HFFc6 (cell line): ENCODE measurements at places on chromosomes 6 and 20.

GRCh38 chr6:109292983-109293586 is 89.2 kb downstream of the CD164 start:
- DNase-seq = no peak

GRCh38 chr6:20402342-20403069 is 827 bp downstream of the E2F3 start:
- no peak for DNase-seq

DNA sequence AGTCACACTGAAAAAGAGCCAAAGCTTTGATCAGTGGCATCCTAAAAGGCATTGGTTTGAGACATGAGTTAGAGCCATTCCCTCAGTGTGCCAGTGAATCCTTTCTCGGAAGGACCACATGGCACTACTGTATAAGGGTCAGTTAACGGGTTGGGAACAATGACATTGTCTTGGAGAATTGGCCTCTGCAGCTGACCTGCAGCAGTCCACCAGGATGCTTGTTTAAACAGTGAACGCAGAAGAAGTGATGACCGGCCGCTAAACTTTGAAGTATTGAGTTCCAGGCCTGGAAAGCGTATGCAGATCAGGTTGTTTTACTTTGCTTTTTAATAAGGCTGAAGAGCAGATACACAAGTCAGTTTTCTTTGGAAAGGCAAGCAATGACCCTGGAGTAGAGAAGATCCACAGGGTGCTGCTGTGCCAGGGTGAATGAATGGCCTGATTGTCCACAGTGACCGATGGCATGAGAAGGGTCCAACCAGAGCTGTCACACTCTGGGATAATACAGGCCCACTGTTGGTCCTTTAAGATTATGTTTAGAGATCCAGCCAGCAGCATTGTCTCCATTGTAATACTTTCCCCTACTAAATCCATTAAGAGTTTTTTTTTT is 57.8 kb downstream of the GMPR start:
- DNase-seq = no peak

- DNase-seq = no peak
Measured at GRCh38 chr6:103783329-103783728, 1076.4 kb downstream of the HACE1 start.

DNA sequence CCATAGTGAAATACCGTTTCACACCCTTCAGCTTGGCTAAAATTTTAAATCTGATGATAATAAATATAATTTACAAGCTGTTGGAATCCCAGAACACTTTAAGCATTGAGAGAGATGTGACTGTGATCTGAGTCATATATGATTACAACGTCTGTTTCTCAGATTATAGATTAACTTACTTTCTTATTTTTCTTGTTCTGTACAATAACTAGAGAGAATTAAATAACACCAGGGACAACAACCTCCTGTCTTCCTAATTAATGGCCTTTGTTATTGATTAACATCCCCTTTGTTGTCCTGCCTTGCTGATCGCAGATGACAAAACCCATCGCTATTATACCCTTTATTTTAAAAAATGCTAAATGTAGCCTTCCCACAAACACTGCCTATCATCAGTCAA is 87.8 kb upstream of the EZR start:
- DNase-seq = no peak

DNA sequence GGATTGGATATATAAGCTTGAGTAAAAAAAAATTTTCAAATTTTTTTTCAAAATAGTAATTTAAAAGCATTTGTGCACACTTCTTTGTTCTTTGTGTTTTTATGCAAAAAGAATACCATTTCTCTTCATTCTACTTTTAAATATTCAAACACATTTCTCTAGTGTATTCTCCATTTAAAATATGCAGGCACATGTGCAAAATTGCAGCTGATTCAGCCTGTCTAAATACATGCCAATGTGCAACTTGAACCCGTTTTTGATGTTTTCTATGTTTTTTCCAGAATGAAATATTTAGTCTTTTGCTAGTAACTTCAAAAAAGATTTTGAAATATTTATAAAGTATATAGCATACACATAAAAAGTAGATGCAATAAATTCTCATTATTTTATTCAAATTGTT is 411.8 kb downstream of the MMUT start:
- DNase-seq = no peak

DNA sequence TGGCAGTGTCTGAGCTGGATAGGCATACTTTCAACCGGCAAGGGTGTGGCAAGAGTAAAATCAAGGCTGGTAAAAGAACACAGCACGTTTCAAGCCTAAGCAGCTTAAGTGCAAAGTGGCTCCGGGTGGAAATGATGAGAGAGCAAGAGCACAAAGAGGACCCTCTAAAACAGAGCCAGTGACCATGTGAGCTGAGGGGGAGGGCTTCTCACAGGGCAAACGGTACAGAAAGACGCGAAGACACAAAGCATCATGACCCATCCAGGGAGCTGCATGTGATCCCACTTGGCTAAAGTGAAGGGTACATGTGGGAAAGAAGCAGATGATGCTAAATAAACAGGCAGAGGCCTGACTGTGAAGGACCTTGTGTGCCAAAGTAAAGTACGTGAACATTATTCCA is 25.7 kb downstream of the FKBP5 start:
- no peak for DNase-seq
